Right ventricle myocardium inferior (tissue), 1 donor: ENCODE measurements at places on chromosomes 1 and 21. TPM values are rescaled to one million over a fixed set of nuclear protein-coding genes. Genes with fewer than 3 reads are reported as not detected.
A peak's percentile ranks its signal among the peaks of the same experiment; 100 is the strongest.

The CFAP45 gene
- total RNA-seq, result 1.0 TPM

The PTTG1IP gene
- total RNA-seq, result 160 TPM

The HENMT1 gene
- total RNA-seq, result 1.1 TPM

The SPRR1A gene
- total RNA-seq, result not detected

The CNKSR1 gene
- total RNA-seq, result 1.8 TPM

- DNase-seq, result peak; percentile 88
Observed at GRCh38 chr1:151832318-151832980, 847 bp upstream of the RORC start.

DNA sequence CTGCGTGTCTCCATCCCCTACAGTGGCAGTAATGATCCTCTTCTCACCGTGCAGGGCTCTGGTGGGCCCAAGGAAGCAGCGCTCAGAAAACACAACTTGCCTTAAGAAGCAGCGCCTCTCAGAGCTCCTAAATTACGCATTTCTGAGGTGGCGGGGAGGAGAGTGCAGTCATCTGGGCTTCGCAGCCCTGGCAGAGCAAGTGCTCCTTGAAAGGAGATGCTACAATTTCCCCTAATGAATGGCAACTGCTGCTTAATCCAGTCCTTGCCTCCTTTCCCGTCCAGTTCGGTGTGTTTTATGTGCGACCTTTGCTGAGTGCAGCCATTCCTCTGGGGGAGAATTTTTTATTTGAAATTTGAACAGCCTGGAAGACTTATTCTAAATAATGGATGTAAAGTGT, 287.3 kb downstream of the PTPRU start:
- no peak for DNase-seq

DNA sequence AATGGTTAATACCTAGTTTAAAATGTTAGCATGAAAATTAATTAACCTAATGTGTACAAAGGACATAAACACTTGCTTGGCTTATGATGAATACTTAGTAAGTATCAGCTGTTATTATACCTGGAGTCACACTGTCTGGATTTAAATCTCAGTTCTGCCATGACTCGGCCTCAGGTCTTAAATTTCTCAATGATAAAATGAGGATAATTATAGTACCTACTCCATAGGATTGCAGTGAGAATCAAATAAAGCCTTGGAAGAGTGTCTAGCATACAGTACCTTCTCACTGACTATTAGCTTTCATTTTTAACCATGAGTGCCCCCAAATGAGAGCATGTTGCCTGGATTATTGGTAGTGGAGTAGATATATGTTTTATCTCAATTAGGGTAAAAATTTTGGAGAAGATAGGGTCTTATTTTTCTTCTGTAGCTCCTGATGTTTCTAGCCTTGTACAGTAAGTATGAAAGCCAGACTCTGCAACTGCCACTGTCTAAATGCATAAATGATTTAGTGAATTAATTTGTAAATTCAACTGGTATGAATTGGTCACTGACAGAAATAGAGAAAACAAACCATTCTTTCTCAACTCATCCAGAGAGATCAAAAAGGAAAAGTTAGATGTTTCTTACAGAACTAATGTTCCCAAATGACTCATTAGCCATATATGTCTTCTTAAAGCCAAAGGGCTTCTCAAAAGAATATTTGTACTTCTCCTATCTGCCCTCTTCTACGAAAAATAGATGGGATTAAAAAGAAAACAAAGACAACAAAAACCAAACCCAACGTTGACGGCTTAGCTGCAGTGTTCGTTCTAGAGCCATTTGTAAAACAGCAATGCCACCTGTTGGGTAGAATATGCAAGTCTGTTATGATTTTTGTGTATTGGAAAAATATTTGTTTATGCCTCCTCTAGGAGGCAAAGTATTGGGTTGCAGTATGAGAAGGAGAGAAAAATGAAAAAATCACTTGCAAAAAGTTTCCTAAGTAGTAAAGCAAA, 53.8 kb upstream of the MROH9 start:
- DNase-seq, result no peak

DNA sequence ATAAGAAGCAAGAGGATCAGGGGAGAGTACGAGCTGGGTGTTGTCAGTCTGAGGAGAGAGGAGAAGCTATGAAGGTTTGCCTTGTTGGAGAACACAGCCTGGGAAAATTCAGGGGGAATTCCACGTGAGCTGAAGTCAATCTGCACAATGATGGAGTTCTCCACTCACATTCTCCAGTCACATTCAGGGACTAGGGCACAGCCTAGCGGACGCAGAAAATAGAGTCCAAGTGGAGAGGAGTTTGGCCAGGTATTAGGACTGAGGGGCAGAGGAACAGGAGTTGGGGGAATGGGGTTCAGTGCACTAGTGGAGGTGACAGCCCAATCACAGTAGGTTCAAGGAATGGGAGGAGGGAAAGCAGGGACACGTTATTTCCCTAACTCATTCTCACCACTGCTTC, 124.0 kb downstream of the KCNH1 start:
- DNase-seq, result no peak

DNA sequence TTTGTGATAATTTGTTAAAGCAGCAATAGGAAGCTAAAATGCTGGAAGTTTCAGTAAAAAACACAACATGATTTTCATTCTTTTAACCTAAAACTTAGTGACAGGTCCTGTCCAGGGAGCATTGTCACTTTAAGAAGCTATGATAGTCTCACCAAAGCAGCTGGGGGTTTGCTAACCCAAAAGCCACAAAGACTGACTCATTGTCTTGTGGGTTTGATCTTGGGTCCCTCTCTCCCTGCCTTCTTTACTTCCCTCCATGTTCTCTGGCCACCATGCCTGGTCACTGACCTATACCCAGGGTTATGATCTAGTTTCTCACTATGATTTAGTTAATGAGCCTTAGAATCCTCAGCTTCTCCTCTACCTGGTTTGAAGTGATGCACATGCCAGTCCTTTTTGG, 213.5 kb upstream of the PTGFR start:
- no peak for DNase-seq

- DNase-seq, result peak; percentile 23
Observed at GRCh38 chr1:228043281-228043848, 36.6 kb downstream of the WNT3A start.

DNA sequence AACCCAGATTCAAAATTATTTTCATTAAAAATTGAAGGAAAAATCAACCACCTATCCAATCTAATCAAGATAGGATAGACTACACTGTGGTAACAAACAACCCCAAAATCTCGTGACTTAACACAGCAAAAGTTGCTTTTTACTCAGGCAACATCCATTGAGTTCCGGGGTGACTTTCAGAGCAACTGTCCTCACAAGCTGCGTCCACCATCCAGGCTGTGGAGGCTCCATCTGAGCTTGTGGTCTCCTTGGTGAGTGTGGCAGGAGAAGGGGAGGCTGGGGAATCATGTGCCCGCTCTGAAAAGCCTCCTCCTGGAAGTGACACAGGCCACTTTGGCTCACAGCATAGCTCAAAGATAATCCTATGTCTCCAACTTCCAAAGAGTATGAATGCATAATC, 52.4 kb downstream of the CD2 start:
- no peak for DNase-seq

DNA sequence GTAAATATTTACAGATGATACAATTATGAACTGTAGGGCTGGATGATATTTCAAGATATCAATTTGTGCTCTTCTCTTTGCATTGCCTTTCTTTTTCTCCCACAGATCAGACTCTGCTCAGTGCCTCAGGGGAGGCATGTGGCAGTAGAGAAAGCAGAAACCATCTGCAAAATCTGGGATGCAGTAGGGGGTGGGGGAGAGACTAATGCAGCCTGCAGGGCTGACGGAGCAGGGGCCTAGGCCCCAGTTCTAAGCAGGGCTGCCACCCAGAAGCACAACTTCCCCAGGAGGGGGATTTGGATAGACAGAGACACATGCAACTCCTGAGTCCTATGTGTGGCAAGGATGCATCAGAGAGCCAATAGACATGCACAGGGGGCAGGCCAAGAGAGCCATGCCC, 511.6 kb downstream of the SMYD3 start:
- no peak for DNase-seq

DNA sequence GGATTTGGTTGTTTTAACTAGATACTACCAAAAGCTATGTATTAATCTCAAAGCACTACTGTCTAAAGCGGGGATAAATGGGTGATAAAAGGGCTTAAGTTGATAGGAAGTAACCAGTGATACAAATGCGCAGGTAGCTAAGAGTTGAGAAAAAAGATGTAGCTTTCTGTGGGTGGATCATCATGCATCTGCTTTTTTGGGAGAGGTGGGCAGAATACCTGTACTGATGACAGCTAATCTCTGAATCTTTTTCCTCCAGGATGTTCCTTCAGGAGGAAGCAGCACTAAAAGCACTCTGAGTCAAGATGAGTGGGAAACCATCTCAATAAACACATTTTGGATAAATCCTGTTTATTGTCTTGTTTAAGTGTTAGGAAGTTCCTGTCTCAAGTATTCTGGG, 1.2 kb downstream of the RPS27 start:
- DNase-seq, result no peak

GRCh38 chr1:76191561-76191960, 117.0 kb downstream of the ST6GALNAC3 start:
- DNase-seq, result no peak

- DNase-seq, result no peak
Observed at GRCh38 chr1:29855561-29856160, 619.3 kb downstream of the PTPRU start.
